ENCODE measurements at places on chromosomes 3 and 15.
A peak's percentile ranks its signal among the peaks of the same experiment; 100 is the strongest.

DNA sequence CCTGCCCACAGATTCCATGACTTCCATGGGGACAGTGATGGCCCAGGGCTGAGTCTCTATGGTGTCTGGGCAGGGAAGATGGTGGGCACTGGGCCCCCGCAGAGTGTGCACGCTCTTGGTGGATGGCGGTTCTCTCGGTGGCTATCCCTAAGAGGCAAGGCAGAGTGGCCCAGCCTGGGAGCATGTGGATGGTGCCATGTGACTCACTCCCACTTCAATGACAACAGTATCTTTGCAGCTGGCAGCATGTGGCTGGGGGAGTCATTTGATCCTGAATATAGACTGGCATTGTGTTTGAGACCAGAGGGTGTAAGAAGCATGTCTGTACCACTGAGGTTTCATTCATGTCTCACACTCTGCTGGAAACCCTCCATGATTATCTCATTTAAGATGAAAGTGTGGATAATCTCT lies 101.2 kb downstream of the CORO2B start:
- DNase-seq: no peak

DNA sequence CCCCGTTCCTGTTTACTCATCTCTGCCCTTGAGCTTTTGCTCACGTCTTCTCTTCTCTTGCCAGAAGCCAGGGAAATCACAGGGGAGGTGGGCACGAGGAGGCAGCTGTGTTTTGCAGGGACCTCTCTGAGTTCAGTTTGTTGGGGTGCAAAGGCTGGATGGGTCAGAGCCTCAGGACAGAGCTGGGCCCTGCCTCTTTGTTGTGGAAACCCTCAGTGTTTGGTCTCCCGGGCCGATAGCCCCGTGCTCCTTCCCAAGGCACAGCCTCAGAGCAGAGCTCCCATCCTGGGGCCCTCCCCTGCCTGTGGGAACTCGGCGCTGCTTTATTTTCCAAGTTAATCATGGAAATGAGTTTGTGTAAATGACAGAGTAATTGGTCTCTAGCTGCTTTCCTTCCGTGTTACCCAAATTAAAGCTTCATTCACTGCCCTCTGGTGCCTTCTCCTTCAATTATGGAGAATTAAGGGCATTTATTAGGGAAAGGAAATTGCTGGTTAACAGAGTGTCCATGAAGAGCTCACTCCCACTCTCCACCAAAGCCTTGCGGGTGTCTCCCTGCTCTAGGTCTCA lies 40.9 kb downstream of the BDH1 start:
- no peak for DNase-seq

DNA sequence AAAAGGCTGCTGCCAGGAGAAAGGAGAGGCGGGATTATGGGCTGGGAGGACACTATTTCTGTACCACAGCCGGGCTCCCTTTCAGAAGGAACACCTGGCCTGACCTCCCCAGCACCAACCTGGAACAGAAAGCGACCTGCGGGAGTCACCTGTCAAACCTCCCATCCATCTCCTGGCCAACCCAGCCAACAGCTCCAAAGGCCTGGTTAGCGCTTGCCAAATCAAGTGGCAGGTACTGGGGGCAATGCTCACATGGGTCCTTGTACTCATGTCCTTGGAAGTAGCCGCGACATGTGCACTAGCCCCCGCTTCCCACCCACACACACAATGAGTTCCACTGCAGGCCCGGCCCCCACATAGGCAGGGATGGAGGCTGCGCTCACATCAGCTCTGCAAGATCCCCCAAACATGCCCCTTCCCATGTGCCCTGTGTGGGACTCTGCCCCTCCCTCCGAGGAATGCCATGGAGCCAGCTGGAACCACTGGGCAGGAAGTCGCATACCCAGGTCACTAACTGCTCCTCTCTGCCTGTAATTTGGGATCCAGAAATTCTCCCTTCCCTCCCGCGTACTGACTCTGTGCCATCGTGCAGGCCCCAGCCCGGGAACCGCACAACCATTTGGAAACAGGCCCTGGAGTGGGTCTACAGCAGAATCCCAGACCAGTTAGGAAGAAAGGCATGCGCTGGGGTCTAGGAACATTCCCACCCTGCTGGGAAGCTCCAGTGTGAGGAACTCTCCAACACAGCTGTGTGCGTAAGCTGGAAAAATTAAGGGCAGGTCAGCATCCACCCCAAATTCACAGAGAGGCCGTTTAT lies 98.9 kb downstream of the LRIG1 start:
- no peak for DNase-seq

DNA sequence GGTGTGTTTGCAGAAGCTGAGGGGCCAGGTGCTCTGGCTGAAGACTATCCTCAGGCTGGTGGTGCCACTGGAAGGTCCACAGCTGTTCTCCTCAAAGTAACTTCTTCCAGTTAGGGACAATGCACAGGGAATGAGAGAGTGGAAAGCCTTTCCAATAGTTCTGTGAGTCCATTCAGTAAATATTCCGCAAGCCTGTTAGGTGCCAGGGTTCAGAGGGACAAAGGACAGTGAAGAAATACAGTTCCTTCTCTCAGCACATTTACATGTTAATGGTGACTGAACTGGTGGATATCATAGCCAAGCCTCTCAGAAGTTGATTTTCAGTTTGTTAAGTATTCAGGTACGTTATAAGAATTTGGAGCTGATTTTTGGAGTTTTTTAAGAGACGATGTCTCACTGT lies 122.5 kb downstream of the C3orf70 start:
- DNase-seq: no peak

DNA sequence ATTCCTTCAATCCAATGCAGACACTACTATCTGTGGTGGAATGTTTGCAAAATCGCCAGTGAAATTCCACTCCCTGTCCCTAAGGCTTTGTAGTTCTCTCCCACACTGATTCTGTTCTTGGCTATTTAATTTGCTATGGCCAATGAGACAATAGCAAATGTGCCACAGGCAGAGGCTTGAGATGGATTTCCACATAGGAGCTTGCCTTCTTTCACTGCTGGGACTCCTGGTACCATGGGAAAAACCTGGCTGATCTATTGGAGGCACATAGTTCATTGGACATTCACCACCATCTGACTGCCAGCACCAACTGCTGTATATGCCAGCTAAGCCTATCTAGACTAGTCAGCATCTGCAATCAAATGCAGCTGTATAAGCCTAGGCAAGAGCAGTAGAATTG lies 103.8 kb downstream of the NR1D2 start:
- peak; percentile 80 for DNase-seq

DNA sequence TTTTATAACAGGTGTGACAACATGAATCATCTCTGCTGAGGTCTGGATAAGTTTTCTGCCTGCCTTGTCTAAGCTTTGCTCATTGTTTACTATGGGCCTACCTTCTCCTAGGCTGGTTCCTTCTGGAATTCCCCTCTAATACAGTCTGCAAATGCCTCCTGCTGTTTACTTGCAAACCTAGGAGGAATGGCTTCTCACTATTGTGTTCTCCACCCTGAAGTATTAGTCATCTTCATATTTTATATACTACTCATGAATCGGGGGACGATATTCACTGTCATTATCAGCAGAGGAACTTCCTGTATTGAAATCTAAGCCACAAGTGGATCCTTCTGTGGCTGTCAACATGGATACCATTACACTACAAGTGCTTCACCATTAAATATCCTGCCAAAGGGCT lies 154.8 kb downstream of the PLCL2 start:
- DNase-seq: peak; percentile 88

- peak; percentile 49 for DNase-seq
Measured at GRCh38 chr15:82995938-82996337, 9.9 kb downstream of the RAMAC start.

DNA sequence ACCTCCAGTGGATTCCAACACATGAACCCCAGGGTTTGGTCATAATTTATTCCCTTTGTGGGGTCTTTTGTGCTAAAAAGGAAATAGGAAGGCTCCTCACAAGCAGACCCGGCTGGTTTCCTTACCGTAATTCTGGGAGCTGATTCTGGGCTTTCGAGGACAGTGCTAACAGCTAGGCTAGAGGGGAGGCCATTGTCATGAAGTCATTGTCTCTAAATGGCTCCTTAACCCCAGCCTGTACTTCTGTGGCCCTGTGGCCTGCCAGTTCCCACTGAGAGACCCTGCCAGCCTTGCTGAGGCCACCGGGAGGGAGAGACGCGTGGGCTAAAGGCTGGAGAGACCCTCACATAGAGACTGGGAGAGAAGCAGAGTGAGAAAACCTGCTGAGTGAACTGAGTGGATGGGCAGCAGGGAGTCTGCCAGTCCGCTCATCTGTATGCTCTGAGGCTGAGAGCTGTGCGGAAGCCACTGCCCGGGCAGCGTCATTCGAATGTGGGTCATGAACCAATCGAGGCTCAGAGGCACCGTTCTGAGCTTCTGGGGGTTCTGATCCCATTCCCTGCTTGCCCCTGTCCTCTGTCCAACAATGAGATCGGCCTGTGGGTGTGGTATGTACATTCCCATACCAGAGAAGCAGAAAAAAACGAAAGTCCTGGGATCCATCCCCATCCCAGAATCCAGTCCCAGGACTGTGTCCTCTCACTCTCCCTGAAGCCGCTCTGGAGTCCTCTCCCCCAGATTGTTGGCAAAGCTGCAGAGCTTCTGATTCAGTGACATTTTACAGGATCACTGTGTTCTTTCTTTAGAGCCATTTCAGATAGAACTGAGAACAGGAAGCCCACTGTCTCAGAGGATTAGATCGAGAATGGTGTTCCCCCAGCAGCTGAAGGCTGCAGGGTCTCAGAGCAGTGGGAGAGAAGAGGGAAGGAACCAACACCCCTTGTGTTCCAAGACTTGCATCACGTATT lies 21.3 kb upstream of the DGKG start:
- no peak for DNase-seq

GRCh38 chr3:42148982-42149432 lies 57.9 kb downstream of the TRAK1 start:
- DNase-seq: peak; percentile 83

DNA sequence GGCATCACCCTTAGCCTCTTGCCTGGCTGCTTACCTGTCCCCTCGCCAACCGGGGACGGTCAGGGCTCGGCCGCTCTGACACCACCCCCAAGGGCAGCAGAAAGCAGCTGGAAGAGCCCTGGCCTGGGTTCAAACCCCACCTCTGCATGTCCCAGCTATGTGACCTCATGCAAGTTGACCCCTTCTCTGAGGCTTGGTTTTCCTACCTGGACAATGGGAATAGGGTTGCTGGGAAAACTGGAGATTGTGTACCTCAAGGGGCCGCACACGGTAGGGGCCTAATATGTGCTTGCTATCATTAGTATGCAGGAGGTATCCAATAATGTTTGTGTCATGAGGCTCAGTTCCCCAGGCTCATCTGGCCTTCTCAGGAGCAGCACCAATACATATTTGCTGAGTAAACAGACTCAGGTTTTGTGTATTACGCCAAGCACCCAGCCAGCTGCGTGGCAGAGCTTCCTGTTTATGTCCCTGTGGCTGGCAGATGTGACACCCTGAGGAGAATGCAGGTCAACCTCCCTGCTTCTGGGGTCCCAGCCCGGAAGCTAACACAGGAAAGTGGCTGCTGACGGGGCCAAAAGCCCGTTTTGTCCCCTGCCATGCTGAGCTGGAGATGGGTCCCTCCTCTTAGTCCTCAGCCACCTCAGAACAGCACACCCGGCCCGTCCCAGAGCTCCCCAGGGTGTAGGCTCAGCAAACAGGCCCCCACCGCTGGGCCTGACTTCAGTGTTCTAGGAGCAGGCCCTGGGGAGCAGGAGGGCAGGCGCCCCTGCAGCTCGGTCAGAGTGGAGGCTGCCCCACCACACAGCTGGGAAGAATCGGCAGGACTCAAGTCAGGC lies 29.7 kb downstream of the PLXND1 start:
- DNase-seq: no peak

- peak; percentile 19 for DNase-seq
Measured at GRCh38 chr3:41169023-41169422, 30.3 kb upstream of the CTNNB1 start.

GRCh38 chr3:147702509-147702908 lies 293.3 kb downstream of the ZIC1 start:
- no peak for DNase-seq

DNA sequence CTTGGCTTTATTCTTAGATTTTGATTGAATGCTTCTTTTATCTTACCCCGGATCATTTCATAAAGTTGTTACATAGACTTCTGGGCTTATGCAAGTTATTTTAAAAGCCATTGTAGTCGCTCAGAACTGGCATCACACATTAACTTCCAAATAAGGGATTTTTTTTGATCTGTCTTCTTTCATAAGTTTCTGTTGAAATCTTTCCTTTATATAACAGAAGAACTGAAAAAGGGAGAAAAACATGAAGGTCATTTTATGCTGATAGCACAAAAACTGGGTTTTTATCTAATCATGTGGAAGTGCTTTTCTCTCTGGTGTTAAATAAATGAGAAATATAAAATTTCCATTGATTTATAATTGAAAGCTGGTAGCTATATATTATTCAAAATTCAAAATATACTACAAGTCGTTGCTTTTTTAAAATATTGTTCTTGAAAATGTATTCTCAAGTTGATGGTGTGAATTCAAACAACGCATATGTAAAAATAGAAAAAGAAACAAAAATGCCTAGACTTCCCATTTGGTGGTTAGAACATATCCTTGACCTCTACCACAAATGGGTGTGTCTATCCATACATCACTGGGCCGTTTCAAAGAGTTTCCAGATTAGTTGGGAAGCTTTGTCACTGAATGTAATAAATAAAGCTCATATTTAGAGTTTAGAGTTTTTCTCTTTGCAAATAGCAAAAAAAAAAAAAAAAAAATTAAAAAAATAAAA lies 258.3 kb upstream of the ZPLD1 start:
- DNase-seq: no peak

DNA sequence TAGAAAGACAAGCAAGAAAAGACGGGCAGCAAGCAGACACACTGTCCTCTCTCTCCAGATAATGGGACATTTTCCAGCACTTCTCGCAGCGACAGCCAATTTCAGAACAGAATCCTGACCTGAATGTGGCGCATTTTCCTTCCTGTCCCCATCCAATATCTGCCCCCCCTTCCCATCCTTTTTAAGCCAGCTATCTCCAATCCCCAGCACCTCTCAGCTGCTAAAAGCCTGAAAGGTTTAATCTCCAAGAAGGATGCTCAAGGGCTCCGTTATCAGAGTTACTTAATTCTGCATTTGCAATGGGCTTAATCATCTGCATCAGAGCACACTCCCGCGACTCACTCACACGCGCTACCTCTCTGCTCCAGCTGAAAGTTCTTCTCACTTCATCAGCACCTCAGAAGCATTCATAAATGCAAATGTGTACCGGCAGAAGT lies 50.5 kb downstream of the SRGAP3 start:
- no peak for DNase-seq

DNA sequence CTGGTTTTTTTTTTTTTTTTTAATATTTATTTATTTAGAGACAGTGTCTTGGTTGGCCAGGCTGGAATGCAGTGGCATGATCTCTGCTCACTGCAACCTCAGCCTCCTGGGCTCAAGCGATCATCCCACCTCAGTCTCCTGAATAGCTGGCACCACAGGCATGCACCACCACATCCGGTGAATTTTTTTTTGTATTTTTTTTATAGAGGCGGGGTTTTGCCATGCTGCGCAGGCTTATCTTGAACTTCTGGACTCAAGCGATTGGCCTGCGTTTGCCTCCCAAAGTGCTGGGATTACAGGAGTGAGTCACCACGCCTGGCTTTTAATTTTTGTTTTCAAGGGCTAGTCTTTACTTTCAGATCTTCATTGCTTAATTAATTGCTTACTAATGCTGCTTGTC lies 13.1 kb downstream of the PCCB start:
- DNase-seq: no peak

DNA sequence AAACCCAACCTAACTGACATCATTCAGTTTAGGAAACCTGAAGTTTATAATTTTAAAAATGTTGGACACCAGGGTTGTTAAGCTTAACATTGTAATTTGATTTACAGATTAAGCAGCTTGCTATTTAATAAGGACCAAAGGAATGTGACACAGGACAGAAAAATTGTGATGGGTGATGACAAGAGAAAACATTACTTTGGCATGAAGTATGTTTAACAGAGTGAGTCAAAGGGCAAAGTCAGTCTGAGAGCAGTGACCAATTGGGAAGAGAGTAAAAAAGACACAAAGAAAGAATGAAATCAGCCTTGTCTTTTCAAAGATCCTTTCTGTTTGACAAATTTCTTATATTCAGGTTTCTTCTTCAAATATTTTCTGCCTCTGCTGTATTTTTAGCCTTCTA lies 1301.6 kb downstream of the SI start:
- DNase-seq: no peak
